Daoy (cell line): ENCODE measurements at places on chromosomes 3 and 15.

GRCh38 chr15:58110999-58111717 lies 27.0 kb upstream of the AQP9 start:
- DNase-seq = no peak

DNA sequence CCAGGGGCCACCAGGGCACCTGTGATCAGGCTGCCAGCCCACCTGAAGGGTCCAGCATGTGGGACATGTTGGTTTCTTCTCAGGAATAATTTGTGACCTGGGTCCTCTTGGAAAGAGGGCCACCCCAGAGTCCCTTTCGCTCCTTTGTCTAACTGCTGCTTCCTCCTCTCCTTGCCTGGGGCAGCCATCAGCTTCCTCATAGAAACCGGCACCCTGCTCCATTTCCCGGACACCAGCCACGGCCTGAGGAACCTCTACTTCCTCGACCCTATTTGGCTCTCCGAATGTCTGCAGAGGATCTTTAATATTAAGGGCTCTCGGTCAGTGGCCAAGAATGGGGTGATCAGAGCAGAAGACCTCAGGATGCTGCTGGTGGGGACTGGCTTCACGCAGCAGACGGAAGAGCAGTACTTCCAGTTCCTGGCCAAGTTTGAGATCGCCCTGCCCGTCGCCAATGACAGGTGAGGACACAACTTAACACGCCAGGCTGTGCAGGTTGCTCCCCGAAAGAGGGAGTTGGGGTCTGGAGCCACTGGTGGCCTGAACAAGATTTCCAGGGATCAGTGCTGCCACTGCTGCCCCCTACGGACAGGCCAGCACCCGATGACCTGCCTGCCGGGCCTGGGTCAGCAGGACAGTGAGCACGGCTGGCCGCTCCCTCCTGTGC lies 109.7 kb downstream of the LRRK1 start:
- DNase-seq = no peak

- no peak for DNase-seq
These were observed 2.6 kb upstream of the NFKBIZ start for GRCh38 chr3:101846709-101847108.

- DNase-seq = no peak
These were observed 155.9 kb downstream of the GMNC start for GRCh38 chr3:190706582-190706981.

GRCh38 chr3:149566292-149566975 lies 91.4 kb downstream of the WWTR1 start:
- DNase-seq = no peak

DNA sequence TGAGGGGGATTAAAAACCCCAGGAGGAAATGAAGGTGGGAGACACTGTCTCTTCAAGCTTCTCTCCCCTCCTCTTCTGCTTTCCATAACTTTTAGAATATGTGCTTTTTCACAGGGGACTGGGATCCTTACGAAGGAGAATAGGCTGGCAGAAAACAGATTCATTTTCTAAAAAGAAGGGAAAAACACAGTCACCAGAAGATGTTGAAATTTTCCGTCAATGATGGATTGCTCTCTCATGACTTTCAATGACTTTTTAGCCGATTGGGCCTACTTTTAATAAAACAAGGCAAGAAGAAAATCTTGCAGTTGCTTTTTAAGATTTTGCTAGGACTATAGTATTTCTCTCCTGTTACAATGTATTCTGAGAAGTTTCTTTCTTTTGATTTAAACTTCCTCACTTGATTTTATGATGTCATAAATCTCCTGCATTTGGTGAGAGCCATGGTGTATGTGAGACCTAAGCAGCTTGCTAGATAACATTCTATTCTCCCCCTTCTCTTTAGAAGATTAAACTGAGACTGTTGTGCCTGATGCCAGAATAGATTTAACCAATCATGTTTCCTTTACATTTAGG lies 241.2 kb downstream of the FEZF2 start:
- DNase-seq = no peak
